ENCODE measurements at places on chromosomes 1 and 21.

- no peak for DNase-seq
These were observed 29.3 kb downstream of the COP1 start for GRCh38 chr1:176177764-176178163.

- no peak for DNase-seq
These were observed 58.2 kb upstream of the RCC1 start for GRCh38 chr1:28447679-28448078.

DNA sequence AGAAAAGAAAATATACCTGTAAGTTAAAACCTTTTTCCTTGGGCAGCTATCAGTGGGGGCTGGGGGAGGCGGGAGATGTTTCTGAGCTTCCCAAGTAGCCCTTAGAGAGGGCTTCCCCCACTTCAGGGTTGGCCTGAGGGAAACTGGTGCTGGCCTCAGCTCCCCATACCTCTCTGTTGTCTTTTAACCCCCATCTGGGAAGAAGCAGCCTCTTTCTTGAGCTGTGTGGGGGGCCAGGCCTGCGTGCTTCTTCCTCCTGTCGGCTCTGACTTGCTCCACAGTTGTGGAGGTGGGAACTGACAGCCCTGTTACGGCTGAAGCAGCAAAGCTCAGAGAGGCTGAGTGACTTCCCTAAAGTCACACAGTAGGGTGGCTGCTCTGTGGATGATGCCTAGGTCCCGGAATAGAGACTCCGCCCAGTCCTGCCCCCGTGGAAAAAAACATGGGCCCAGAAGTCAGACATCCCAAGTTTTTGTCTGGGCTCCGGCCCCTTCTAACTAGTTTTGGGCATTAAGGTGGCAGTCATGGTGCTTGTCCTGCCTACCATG is 55.2 kb downstream of the ATP5PO start:
- no peak for DNase-seq

DNA sequence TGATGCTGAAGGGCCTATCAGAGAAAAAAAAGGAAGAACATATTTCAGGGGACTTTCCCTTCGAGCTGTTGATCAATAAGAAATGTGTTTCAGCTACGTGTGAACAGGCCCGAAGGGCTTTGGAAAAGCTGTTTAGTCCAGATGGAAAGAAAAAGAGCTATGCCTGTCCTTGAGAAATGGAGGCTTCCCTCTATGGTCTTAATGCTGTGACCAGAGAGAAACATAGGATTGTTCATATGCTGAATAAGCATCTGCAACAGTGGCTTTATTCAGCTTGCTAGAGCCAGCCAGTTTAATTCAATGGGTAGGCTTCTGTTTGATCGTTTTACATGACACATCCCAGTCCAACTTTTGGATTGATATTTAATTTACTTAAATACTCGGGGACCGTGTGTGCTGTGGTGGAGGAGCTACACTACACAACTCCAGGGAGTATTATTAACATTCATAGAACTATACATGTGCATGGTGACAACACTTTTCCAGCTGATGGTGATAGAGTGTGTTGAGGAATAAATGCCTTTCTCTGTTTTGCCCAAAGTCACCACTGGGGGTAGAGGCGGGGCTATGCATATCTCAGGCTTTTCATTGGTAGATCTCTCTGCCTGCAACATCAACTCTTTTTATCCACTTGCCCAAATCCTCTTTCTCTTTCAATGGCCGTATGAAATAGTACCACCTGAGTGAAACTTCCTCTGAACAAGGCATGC is 106.7 kb upstream of the C8B start:
- DNase-seq, result no peak

GRCh38 chr1:42747125-42747524 is 7.1 kb upstream of the CLDN19 start:
- DNase-seq, result peak; percentile 19

GRCh38 chr1:92862605-92863004 is 30.8 kb downstream of the RPL5 start:
- DNase-seq, result no peak

GRCh38 chr1:202987255-202987654 is 19.9 kb upstream of the TMEM183A start:
- DNase-seq, result no peak
